ENCODE measurements at places on chromosomes 3 and 15. TPM values are rescaled to one million over a fixed set of nuclear protein-coding genes. Genes with fewer than 3 reads are reported as not detected.

GRCh38 chr3:123779655-123780231 is 104.4 kb downstream of the MYLK start:
- H3K27me3 ChIP-seq: no peaks in the 10 kb centered on the region
- no peaks in the 10 kb centered on the region for H3K36me3 ChIP-seq
- no peak overlapping the region for H3K27ac ChIP-seq
- no peak for DNase-seq
- H3K4me3 ChIP-seq: no peak overlapping the region

- no peaks in the 10 kb centered on the region for H3K4me1 ChIP-seq
- DNase-seq: no peak
- H3K27me3 ChIP-seq: no peaks in the 10 kb centered on the region
- H3K27ac ChIP-seq: no peak overlapping the region
- H3K36me3 ChIP-seq: no peaks in the 10 kb centered on the region
Measured at GRCh38 chr3:189862385-189862998, 231.3 kb downstream of the TP63 start.

DNA sequence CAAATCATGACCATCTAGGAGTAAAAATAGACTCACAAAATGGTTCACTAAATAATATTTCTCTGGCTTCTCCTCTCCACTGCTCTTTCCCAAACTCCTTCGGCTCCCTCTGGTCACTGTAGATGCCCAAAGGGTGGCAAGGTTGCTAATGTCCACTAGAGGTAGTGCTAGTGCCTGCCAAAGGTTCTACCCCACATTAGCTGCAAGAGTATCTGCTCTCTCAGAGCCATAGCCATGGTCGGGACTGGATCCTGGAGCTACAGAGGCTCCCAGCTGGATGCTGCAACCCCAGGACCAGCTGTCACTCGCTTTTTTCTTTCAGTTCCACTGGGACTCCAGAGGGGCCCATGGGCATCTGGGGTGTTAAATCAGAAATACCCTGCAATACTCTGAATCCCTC is 8.5 kb downstream of the HTR3D start:
- H3K4me1 ChIP-seq: no peaks in the 10 kb centered on the region
- peak; percentile 63 for DNase-seq
- H3K27me3 ChIP-seq: no peaks in the 10 kb centered on the region
- H3K36me3 ChIP-seq: no peaks in the 10 kb centered on the region

GRCh38 chr3:136858381-136858780 is 3.6 kb upstream of the NCK1 start:
- no peak overlapping the region for H3K27ac ChIP-seq
- H3K36me3 ChIP-seq: peaks cover 39% of the 10 kb centered on the region

DNA sequence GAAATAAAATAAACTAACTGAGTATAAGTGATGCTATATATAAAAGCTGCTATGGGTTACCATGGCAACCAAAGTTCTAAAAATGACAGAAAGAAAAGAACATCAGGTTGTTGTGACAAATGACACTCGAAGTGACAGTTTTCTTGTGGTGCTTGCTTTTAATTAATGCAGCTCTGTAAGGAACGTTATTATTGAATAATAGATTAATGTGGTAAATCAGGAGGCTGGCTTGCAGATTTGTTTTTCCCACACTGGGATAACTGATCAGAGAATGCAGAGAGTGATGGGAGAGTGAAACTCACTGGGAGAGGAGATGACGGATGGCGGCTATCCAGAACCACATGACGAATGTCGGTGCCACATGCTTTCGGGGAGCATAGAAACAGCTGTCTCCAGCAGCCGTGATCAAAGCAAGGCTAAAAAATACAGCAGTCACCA is 207.0 kb upstream of the ATP10A start:
- peaks cover 2% of the 10 kb centered on the region for H3K27me3 ChIP-seq
- no peaks in the 10 kb centered on the region for H3K4me1 ChIP-seq
- DNase-seq: no peak
- H3K4me3 ChIP-seq: no peak overlapping the region

DNA sequence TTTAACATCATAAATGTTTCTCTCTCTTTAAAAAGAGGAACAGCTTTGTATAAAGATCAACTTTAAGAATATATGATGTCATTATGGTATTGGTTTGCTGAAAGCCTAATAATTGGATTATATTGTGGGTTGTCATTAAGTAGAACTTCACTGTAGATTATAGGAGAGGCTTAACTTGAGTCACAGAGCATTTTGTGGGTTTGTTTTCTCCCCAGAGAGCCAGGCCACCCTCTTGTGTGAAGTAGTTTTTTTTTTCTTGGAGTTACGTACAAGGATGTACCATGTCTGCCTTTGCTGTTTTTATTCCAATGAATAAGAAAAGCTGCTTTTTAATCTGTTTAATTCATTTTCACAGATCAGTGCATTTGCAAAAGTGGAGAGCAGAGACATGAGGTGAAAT is 354.8 kb upstream of the TBL1XR1 start:
- H3K27ac ChIP-seq: no peak overlapping the region
- no peaks in the 10 kb centered on the region for H3K36me3 ChIP-seq
- H3K4me3 ChIP-seq: no peak overlapping the region
- DNase-seq: no peak
- no peaks in the 10 kb centered on the region for H3K27me3 ChIP-seq
- peaks cover 7% of the 10 kb centered on the region for H3K4me1 ChIP-seq

- no peaks in the 10 kb centered on the region for H3K36me3 ChIP-seq
- no peak overlapping the region for H3K27ac ChIP-seq
- DNase-seq: no peak
- no peak overlapping the region for H3K4me3 ChIP-seq
- no peaks in the 10 kb centered on the region for H3K27me3 ChIP-seq
Measured at GRCh38 chr3:156598413-156598812, 43.5 kb upstream of the SSR3 start.

- peak; percentile 40 for DNase-seq
- no peaks in the 10 kb centered on the region for H3K27me3 ChIP-seq
- H3K36me3 ChIP-seq: no peaks in the 10 kb centered on the region
- peak overlapping the region; percentile 25 for H3K27ac ChIP-seq
- no peak overlapping the region for H3K4me3 ChIP-seq
Measured at GRCh38 chr3:190265796-190266195, 56.5 kb downstream of the CLDN1 start.

DNA sequence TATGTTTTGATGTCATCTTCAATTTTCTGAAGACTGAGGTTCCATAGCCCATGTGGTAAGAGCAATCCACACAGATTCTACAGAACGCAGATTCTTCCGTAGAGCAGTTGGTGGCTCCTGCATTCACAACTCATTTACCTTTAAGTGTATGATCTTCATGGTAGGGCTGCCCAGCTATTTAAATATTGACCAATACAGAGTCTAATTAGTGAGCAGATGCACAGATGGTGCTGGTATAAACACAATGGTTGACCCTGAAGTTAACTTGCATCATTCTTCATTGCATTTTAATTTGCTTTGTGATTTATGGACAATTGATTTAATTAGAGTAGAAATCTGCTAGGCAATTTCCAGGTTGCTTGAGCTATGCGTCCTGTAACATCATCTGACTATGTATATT is 269.2 kb downstream of the SQOR start:
- no peaks in the 10 kb centered on the region for H3K27me3 ChIP-seq
- H3K36me3 ChIP-seq: no peaks in the 10 kb centered on the region
- no peak overlapping the region for H3K4me3 ChIP-seq
- H3K4me1 ChIP-seq: no peaks in the 10 kb centered on the region

- H3K36me3 ChIP-seq: no peaks in the 10 kb centered on the region
- no peak overlapping the region for H3K4me3 ChIP-seq
- no peak overlapping the region for H3K27ac ChIP-seq
Measured at GRCh38 chr15:27764339-27764738, 334.8 kb downstream of the OCA2 start.

DNA sequence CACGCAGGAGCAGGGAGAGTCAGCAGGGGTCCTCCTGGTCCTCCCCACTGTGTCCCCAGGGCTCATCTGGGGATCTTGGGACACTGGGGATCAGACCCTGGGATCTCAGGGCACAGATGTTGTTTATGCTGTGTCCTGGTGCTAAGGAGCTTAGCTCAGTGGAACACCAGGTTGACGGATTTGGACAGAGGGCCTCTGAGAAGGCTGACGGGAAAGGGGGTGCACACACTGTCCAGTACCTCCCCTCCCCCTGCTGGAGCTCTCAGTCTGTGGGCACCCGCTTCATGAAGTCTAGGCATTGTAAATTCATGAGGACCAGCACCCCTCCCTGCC is 21.9 kb upstream of the SEMA3F start:
- H3K27me3 ChIP-seq: no peaks in the 10 kb centered on the region
- no peaks in the 10 kb centered on the region for H3K36me3 ChIP-seq
- H3K4me3 ChIP-seq: no peak overlapping the region
- no peaks in the 10 kb centered on the region for H3K4me1 ChIP-seq
- H3K27ac ChIP-seq: no peak overlapping the region

DNA sequence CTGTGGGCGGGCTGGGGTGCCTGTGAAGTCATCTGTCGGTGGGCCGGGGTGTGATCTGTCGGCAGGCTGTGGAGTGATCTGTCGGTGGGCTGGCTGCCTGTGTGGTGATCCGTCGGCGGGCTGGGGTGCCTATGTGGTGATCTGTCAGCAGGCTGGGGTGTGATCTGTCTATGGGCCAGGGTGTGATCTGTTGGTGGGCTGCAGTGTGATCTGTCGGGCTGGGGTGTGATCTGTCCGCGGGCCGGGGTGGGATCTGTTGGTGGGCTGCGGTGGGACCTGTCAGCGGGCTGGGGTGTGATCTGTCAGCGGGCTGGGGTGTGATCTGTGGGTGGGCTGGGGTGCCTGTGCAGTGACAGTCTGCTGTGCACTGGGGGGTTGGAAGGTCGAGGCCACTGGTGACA is 204.5 kb downstream of the XXYLT1 start:
- H3K27me3 ChIP-seq: no peaks in the 10 kb centered on the region
- no peak overlapping the region for H3K4me3 ChIP-seq
- no peak for DNase-seq
- H3K36me3 ChIP-seq: 0 out of 2 replicates have a peak, but pooled peaks cover 5% of the 10 kb centered on the region

GRCh38 chr3:130539005-130539404 is 22.0 kb downstream of the COL6A6 start:
- H3K4me3 ChIP-seq: no peak overlapping the region
- no peaks in the 10 kb centered on the region for H3K4me1 ChIP-seq

The SLC22A14 gene
- not detected for total RNA-seq

The CELSR3 gene
- 0.26 TPM for total RNA-seq

The OXNAD1 gene
- total RNA-seq: 9.9 TPM

The IL17RB gene
- not detected for total RNA-seq

The CLRN1 gene
- total RNA-seq: not detected

The PTX3 gene
- total RNA-seq: 10.5 TPM

The APBA2 gene
- 53.3 TPM for total RNA-seq

The CYP11A1 gene
- 1.3 TPM for total RNA-seq

All from SJSA1 (cell line).